T-helper 2 cell treated with Interferon-gamma antibody and Interleukin-4, amounts not matched to agents 5 μg/mL and 100 μg/mL, for 36 hours (primary cell): ENCODE measurements at places on chromosomes 7 and 10.

GRCh38 chr7:72492461-72493065, 80.4 kb upstream of the CALN1 start:
- DNase-seq: no peak

DNA sequence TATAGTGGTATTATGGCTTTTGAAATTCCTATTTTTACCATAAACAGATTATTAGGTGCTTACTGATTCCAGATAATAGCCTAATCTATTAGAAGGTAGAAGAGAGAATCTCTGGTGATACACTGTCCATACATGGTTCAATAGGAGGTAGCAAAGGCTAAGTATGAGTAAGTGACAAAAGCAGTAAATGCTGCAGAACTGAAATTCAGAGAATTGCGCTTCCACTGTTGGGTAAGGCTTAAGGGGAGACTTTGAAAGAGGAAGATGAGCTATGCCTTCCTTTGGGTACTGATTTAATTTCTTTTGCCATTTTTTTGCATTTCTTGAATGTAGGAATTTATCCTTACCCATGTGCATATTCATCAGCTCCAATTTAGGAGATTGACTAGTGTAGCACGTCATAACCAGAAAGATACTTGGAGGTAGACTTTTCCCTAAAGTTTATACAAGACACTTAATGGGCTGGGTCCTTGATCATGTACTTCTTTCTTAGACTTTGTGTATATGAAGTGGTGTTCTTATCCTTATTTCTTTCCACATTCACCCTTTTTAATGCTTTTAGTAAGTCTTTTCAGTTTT, 15.3 kb downstream of the MKLN1 start:
- DNase-seq: no peak

DNA sequence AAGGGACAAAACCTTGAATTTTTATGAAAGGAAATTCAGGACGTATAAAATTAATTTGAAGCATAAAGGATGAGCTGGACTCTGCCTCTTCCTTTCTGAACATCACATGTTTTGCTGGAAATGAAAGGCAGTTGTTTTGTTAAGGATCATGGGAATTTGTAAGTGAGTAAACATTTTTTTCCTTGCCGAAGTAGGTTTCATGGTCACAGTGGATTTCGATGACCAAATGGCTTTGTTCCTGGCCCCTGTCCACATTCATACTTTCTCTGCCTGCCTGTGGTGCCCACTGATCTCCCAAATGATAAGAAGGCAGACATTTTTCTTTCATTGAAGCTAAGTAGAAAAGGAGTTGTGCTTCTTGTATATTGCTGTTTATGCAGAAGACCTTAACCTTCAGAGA, 104.2 kb downstream of the ARID5B start:
- no peak for DNase-seq

- DNase-seq: no peak
Observed at GRCh38 chr10:106513352-106513771, 651.1 kb downstream of the SORCS1 start.

GRCh38 chr7:5596046-5596895, 172.6 kb upstream of the TNRC18 start:
- DNase-seq: peak; percentile 76

DNA sequence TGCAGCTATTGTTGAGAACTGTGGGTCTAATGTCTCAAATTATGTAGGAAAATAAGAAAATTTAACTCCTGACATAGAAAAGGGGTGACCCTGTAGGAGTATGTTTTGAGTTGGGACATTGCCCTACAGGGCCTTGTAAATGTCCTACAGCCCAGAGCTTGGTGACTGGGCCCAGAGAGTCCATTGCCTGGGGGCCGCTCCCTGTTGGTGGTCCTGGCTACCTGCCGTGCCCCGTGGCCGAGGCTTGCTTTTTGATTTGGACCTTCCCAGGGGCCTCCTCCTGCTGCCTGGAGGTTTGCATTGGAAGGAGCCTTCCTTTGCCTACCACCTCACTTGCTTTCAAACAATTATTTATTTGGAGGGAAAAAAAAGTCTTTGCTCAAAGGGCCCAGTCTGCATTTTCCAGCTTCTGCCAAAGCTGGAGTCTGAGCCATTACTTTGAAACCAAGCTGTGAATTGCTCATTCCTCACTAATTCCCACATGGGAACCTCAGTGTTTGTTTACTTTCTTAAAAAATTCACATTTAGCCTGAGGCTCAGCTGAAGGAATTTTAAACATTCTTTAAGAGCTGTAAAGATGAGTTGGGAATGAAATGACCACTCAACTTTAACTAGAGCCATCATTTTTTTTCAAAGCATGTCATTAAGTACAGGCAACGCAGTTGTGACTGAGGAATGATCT, 355.0 kb downstream of the GLRX3 start:
- no peak for DNase-seq

DNA sequence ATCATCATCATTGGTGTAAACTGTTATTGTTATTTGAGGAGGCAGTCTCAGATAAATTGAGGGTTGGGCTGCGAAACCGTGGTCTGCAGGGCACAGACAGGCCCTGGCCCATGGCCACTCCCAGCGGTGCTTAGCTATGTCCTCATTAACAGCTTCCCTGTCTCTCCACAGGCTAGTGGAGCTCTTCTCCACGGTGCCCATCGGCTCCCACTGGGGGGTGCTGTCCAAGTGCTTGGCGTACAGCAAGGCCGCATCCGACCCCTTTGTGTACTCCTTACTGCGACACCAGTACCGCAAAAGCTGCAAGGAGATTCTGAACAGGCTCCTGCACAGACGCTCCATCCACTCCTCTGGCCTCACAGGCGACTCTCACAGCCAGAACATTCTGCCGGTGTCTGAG, 21.6 kb downstream of the GPR26 start:
- no peak for DNase-seq

GRCh38 chr10:24685958-24686540, 37.6 kb downstream of the ARHGAP21 start:
- no peak for DNase-seq

GRCh38 chr10:108443636-108444035, 1279.1 kb upstream of the SORCS1 start:
- DNase-seq: no peak

DNA sequence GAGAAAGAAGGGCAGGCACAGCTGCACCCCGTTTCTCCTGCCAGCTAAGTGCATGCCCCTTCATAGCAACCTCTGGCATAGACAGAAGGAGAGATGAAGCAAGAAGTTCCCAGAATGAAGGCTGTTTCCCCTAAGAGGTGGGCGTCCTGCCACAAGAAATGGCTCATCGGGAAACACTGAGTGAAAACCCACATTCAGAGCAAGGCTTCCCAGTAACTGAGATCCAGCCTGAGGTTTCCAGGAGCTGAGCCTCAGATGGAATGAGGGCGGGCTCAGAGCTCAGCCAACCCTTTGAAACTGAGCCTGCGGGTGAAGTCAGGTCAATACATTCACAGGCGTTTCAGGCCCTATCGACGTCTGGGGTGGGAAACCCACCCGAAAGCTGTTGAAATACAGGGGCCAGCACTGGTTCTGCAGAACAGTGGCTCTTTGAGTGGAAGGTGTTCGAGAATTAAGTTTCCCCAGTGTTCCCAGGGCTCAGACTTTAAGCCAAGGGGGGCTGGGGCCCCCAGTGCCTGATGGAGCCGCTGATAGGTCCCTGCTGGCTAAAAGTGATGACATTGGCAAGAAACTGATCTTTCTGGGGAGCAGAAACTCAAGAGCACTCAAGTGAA, 510.2 kb downstream of the RPS24 start:
- peak; percentile 8 for DNase-seq

DNA sequence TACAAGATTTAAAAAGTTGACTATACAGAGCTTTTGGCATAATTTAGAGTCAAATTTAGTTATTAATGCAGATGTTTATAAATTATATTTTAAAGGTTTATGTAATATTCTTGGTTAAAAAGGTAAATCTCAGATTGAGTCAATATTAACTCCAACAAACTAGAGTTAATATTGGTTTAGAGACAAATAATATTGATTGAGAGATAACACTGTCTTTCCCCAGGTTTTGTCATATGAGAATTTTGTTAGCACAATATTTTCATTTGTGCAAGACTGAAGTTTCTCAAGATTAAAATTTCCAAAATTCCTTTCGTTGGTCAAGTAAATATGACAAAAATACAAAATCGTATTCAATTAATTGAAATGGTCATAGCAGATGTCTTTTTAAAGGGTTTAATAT, 12.9 kb upstream of the AKR1D1 start:
- DNase-seq: no peak

DNA sequence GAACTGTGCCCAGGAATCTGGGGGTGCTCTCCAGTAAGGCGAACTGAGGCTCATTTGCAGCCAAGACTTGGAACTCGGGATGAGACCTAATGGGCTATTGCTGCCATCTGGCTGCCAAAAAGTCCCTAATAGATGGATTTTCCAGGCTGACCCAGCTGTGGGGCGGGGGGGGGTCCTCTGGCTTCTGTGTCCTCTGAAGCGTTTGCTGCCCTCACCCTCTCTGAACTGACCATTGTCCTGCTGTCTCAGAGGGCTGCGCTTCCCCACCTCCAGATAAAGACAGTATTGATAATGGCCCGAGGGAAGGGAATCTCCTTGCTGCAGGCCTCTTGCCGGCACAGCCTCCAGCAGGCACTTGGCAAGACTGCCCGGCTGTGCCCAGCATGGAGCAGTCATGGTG, 46.6 kb downstream of the CLEC2L start:
- DNase-seq: no peak

- no peak for DNase-seq
Observed at GRCh38 chr10:112232670-112233069, 49.1 kb upstream of the GPAM start.

- peak; percentile 86 for DNase-seq
Observed at GRCh38 chr10:102645741-102646609, 1.7 kb downstream of the TRIM8 start.

GRCh38 chr10:74704629-74705357, 121.6 kb upstream of the KAT6B start:
- DNase-seq: no peak

DNA sequence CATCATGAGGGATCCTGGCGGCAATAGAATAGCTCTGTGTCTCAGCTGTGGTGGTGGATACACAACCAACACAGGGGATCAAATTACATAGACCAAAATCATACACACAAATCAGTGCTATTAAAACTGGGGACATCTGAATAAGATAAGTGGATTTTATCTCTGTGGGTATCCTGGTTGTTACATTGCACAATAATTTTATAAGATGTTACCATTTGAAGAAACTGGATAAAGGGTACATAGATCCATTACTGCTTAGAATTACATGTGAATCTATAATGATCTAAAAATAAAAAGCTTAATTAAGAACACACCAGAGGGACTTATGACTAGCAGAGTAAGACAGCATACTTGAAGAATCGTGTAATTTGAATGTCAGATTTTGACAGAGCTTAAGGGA, 8.2 kb upstream of the FAM3C start:
- no peak for DNase-seq

DNA sequence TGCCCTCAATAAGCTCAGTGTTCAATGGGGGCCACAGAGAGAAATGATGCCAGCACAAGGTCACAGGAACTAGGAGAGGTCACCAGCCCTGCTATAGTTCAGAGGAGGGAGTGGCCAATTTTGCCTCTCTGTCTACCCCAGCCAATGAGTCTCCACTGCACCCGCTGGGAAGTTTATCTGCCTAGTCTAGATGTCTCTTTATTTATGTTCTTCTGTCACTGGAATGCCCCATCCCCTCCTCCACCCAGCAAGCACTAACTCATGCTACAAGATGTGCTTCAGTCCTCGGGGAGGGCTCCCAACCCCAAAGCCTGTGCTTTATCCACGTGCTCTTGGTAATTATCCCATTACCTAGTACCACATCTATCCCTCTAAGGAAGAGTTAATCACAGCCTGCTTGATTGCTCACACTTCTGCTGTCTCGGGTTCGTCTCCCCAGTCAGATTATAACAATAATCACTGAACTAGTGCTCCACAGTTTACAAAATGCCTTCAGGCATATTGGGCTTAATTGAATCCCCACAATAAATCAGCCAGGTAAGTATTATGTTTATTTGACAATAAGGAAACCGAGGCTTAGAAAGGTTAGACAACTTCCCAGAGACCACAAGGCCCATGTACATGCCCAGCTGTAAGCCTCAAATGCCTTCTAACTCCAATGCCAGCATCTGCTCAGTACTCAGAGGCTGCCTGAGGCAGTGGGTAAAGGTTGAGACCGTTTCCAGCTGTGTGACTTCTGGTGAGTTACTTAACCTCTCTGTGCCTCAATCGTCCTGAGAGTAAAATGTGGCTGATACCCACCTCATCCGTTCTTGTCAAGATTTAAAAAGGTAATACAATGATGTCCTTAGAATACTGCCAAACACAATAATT, 3.9 kb downstream of the HIP1 start:
- no peak for DNase-seq

- no peak for DNase-seq
Observed at GRCh38 chr10:3395458-3395861, 222.9 kb upstream of the PITRM1 start.

GRCh38 chr10:24488631-24489030, 235.1 kb downstream of the ARHGAP21 start:
- DNase-seq: no peak

GRCh38 chr7:15783987-15784693, 97.7 kb upstream of the MEOX2 start:
- DNase-seq: no peak

DNA sequence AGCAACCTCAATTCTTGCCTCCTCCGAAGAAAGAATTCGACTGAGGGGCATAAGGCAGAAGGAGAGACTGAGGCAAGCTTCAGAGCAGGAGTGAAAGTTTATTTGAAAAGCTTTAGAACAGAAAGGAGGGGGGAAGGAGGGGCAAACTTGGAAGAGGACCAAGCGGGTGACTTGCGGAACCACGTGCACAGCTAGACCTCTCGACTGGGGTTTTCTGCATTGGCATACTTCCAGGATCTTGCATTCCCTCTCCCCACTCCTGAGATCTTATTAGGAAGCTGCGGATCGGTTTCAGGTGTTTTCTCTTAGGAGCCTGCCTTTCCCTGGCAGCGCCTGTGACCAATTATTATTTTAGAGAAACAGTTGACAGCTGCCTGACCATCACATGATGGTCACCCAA, 20.3 kb upstream of the CPXM2 start:
- DNase-seq: no peak

- no peak for DNase-seq
Observed at GRCh38 chr10:72688208-72688651, 3.7 kb upstream of the MCU start.

- no peak for DNase-seq
Observed at GRCh38 chr10:126434235-126434634, 46.0 kb upstream of the ADAM12 start.

DNA sequence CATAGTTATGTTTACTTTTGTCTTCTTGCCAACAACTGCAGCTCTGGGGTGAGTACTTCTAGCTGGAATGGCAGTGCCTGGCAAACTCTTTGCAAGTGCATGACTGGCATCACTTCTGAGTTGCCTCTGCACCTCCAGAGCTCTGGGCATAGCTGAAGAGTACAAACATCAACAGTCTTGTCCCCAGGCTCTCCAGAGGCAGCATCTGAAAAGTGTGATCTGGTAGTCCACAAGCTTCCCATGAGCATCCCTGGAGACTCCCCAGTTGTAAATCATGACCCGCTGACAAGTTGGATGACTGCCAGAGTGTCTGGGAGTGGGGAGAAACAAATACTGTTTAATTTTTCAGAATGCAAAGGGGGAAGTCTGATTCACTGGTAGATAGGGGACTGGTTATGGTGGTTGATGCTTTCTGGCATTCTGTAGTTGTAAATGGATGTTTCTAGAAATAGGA, 138.9 kb upstream of the CDK13 start:
- no peak for DNase-seq
